ENCODE measurements at places on chromosomes 6 and 20.

DNA sequence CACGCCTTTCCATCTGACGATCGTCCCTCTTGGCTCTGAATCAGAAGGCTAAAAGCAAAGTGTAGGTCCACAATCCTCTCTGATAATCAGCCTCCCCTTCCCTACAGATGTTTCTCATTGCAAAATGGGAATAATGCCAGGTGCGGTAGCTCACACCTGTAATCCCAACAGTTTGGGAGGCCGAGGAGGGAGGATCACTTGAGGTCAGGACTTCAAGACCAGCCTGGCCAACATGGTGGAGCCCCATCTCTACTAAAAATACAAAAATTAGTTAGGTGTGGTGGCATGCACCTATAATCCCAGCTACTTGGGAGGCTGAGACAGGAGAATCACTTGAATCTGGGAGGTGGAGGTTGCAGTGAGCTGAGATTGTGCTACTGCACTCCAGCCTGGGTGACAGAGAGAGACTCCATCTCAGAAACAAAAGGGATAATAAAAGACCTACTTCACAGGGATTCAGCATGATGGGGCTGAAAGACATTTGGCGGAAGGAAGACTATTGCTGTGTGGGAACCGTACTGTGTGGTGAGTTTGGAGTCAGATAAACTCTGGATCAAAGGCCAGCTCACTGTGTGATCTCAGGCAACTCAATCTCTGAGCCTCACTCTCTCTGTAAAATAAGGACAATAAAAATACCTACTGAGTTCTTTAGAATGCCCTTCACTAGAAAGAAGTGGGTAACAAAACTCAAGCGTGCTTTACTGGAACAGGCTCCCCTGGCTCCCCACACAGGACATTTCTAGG, 15.9 kb upstream of the SLC9A8 start:
- no peak for DNase-seq

- no peak for DNase-seq
Observed at GRCh38 chr20:3730803-3731672, 1.4 kb upstream of the HSPA12B start.

DNA sequence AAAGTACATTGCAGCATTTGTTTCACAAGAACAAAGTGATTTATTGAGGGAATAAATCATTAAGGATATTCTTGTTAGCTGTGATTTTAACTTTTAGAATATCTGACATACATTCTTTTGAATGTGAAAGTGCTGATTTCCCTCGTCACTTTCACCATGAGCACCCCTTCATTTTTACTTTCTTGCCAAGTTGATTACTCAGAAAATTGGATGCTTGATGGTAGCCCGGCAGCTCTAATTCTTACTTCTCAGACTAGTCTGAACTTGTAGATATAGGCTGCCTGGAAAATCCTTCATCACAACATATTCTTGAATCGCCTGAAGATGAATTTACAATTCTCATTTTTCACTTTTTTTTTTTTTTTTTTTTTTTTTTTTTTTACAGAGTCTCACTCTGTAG, 147.1 kb upstream of the SMLR1 start:
- DNase-seq = no peak

DNA sequence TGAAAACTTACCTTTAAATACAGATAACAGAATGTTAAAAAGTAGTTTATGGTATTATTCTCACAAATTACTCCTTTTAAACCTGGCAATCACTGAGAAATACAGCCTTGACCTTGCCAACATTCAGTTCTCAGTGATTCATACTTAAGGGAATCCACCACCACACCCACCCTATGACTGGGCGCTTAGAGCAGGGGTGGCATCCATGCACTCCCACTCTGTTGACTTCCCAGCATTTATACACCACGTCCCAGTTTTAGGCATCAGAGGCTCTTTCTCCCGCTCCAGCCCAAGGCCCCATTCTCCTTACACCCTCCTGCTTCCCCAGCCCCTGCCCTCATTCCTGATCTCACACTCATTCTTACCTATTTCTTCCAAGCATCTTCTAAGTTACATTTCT, 16.3 kb downstream of the TRAF3IP2 start:
- DNase-seq = no peak

DNA sequence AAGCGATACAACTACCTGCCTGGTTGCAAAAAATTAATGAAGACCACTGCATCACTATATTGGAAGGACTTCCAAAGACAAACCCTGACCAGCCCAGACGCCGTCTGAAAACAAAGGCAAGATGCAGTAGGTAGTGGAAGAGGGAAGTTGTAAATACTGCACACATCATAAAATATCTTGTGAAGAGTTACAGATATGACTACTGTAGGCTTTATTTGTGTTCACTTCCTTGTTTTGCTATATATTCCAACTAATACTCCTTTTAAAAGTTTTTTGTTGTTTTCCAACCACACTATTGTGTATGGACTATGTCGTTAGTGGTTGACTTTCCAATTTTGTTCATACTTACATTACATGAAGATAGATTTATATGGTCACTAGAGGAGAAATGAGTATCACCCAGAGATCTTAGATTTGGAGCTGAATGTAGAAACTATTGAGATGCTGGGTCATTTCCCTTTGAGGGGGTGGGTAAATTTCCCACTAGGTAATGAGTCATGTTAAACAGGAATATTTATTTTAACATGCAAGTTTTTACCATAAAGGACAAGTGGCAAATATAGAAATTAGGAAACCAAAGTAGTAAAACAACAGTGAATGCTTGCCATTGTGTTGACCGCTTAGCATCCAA, 16.6 kb upstream of the TXLNB start:
- DNase-seq = no peak

GRCh38 chr20:57621421-57622200, 1.4 kb upstream of the ZBP1 start:
- DNase-seq = no peak

DNA sequence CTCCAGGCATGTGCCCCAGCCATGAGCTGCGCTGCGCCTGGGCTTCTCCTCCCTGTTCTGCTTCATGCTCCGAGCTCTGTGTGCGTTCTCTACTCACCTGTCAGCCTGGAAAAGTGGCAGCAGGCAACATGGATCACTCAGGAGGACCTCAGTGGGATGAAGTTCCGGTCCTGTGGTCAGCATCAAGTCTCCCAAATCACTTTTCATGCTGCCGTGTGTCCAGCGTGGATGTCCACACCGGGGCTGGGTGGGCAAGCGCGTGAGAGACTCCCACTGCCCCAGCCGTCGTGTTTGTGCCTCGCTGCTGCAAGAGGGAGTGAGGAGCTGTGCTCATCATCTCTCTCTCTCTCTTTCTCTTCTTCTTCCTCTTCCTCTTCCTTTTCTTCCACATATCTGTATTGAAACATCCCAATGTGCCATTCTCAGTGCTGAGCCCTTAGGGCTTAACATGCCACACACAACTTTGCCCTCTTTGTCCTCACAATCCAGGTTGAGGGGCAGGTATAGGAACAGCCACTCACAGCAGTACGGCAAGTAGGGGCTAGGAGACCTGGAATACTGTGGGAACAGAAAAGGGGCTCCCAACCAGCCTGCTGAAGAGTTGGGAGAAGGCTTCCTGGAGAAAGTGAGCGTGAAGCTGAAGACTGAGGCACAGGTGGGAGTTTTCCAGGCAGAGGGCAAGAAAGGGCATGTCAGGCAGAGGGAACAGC, 3.8 kb upstream of the PDYN start:
- no peak for DNase-seq

DNA sequence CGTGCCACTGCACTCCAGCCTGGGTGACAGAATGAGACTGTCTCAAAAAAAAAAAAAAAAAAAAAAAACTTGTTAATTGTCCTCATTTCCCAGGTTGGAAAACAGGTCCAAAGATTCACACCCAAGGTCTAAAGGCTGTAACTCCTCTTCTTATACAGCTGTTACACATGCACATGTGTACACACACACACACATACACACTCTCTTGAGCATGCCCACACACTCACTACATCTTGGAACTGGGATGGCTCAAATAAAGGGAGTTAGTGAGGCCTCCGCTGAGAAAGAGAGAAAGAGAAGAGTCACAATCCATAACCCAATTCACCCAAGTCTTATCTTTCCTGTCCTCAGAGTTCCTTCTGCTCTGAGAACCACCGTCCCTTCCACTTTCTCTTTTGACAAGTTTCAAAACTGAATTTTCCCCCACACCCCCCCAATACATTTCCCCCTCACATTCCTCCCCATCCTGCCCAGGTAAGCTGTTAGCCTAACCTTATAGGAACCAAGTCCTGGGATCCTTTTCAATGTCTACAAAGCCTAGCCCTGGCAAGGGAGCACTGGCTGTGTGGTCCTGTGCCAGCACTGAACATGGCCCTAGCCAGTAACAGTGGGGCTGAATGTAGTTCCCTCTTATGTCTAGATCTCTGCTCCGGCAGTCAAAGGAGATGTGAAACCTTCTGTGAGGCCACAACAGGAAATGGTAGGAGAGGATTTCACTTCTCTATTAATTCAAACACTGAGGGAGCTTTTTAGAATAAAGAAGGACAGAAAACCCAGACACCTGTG, 3.2 kb upstream of the HLA-DMB start:
- peak; percentile 34 for DNase-seq

DNA sequence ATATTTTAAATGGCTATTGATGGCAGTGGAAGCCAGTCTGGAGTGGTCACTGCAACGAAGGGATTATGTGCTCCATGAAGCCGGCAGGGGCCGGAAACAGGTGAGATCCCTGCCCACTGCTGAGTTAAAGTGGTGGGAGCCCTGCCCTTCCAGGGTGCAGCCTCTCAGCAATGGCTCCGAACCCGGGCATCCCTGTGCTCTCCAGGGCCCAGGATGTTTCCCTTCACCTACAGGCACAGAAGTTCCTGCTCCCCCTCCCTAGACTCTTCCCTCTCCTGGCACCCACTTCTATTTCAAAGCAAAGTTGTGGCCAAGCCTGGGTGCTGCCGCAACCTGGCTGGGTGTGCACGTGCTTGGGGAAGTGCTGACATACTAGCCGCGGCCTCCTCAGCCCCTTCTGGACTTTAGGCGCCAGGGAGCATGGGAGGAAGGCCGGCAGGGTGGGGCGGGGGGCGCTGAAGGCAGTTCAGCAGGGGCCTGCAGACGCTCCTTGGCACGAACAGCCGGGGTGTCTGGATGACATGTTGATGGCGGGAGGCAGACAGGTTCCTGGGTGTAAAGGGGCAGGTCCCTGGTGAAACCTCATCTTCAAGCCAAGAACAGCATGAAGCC, 452.3 kb downstream of the HTR1B start:
- DNase-seq = no peak

- DNase-seq = no peak
Observed at GRCh38 chr20:54645445-54646155, 170.2 kb downstream of the DOK5 start.

GRCh38 chr20:46964618-46965455, 70.2 kb downstream of the EYA2 start:
- no peak for DNase-seq

- DNase-seq = no peak
Observed at GRCh38 chr6:75757295-75757694, 8.3 kb downstream of the MYO6 start.

DNA sequence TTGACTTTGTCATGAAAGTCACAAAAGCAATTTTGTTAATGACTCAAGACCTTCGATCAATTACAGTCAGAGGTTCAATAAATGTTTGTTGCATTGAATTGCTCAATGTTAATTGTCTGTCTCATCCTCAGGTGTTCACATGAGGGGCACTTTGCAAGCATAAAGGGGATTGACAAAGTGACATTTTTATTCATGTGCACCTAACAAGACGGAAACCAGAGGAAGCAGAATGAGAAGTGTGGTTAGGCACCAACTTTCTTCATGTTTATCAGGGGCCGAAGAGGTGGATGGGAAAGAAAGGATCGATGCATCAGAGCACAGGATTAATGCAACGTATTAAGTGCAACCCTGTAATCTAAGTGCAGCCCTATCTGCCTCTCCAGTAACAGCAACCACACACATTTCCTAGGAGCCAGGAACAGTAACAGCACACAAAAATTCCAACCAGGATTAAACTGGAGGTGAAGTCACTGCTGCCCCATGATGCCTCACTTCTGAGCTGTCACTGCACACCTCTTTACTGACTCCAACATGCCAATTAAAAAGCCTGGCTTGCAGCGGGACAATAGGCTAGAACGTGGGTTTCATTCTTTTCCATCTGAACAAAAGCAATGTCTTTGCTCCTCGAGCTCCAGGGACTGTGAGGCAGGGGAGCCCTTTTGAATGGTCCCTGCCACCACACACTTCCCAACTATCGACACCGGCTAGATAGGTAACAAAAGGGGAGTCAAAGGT, 262.7 kb downstream of the CD83 start:
- no peak for DNase-seq

DNA sequence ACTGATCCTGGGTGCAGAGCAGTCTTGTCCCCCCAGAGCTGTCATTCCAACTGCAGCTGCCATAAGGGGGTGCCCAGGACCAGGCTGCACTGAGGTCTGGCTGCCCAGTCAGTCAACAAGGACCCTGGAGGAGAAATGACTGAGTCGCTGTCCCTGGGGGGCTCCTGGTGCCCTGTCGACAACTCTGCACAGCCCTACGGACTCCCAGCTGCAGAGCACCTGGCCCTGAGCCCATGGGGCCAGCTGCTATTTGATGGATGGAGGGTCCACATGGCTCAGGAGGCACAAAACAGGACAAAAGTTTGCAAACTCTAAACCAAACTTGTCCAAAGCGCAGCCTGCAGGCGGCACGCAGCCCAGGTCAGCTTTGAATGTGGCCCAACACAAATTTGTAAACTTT, 46.3 kb upstream of the RPS6KA2 start:
- no peak for DNase-seq

DNA sequence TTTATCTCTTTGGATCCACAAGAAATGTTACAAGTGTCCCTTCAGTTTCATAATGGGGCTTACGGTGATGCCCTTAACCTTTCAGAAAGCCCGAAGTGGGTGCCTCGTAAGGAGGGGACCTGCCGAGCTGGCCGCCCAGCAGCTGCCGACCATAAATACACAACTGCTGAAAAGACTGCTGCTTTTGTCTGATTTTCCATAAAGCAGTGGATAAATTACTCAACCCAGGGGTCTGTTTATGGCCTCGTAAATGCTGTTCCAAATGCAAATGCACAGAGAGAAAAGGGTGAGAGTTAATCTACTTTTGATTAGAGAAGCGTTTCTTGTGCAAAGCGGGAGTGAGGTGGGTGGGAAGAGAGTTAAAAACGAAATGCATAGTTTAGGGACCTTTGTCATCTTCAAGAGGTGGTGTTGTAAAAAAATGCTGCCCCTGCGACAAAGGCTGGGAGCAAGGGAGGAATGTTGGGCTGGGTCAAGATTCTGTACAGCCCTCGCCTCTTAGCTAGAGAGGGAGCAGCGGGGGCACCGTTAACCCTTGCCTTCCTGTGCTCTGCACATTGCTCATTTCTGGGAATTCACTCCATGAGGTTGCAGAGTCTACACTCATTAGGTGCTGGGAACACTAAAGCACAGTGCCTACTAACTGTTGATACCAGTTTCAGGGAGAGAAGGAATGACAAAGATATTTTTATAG, 112.0 kb upstream of the MTHFD1L start:
- DNase-seq = no peak

All from stimulated activated CD4-positive, alpha-beta T cell treated with anti-CD3 and anti-CD28 coated beads, Interleukin-4, amount 100 ng/mL, for 24 hours (primary cell).